ENCODE measurements at places on chromosomes 1 and 21.

DNA sequence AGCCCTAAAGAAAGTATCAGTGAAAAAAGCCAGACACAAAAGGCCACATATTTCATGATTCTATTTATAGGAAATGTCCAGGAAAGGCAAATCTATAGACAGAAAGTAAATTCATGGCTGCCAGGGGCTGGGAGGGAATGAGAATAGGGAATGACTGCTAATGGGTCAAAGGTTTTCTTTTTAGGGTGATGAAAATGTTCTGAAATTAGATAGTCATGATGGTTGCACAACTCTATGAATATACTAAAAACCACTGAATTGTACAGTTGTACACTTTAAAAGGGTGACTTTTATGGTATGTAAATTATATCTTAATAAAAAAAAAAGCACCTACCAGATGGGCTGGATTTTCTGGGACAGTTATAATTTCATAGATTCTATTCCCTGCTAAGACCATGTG is 114.8 kb downstream of the CNIH3 start:
- DNase-seq, result no peak

DNA sequence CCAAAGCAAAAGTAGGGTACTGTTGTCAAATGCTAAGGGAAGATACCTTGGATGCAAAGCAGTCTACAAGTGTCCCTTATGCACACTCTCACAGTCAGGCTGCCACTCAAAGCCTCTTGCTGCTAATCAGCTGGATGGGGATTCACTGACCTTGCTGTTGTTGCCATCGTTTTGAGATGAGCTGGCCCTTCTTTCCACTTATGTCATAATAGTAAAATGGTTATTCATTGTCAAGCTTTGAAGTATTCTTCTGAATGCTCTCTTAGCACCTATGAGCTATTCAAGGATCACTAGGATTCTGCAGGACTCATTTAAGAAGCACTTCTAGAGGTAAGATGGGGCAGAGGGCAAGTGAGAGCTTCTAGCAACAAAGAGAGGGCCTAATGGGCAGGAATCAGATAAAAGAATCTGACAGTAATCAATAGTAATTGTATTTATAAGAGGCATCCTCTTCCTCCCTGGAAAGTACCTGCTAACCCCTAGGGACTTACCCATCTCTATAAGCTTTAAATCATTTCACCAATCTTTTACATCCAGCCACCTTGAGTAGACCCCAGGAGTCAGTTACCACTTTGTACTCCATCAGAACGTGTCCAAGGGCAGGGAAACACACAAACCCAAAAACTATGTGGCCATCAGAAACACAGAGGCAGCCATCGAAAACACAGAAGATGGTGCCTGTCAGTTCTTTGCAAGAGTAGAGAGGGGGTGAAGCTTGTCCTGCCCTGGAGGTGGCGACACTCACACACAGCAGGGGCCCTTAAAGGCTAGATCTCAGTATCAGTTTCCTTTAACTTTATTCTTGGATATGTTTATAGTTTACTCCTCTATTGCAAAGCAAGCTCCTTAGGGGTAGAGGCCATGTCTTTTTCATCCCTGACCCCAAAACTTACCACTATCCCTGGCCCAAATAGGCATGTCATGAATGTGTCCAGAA is 103.7 kb upstream of the NFIA start:
- peak; percentile 34 for DNase-seq

DNA sequence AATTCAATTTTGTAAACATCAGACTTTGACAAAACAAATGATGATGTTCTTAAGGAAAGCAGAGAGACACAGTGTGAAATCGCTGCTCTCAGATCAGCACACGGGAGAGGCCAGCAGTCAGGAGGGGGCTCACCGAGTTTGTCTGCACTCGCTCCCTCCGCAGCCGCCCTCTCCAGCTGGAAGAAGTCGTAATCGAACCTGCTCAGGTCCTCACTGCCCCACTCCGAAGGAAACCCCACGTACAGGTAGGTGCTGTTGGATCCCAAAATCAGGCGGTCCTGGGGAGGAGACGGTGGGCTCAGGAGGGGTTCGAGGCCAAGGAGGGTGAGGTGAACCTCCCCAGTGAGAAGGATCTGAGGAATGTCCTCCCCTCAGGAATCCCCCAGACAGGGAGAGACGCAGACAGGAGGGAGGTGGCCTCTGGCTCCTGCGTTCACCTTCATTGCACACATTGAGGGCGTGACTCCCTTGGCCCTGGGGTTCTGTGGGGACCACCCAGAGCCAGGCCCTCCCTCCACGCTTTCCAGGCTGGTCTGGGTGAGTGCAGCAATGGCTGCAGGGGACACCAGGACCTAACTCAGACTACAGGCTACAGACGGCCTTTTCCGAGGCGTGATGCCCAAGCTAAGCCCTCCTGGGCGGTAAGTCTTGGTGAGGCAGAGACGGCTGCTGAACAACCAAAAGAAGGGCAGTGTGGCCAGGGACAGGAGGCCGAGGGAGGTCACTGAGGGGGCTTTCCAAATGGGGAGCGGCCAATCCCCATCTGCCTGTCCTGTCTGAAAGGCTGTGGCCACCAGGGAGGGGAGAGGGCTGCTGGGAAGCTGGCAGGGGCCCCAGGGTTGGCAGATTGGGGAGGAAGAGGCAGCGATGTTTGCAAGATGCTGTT is 65.5 kb downstream of the SCCPDH start:
- no peak for DNase-seq

DNA sequence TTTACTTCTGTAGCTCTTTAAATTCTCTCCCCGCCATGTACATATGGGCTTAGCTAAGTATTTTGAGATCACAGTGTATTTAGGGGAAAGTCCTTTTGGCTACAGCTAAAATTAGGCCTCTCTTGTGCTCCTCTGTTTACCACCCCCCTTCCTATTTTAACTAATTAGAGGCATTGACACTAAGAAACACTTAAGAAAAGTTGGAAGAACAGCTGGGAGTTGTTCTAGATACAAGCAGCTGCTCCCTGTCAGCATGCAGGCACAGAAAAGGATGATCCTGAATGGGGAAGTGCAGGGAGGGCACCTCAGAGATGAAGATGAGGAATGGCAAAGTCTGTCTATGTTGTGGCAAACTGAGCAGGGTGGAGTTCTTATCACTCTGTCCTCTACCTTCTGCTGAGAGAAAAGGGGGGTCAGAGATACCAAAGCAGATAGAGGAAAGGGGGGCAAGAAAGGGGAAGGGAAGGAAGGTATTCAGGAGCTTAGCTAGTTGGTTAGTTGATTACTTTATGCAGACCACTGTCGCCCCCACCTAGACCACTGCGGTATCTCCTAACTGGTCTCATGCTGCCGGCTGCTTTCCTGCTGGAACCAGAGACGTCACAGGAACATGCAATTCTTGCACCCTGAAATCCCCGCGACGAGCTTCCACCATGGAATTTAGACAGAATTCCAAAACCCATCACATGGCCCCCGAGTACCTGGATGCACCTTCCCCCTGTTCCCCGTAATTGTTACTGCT is 82.4 kb upstream of the HOOK1 start:
- no peak for DNase-seq

- no peak for DNase-seq
Observed at GRCh38 chr1:200029822-200030152, 2.3 kb downstream of the NR5A2 start.

DNA sequence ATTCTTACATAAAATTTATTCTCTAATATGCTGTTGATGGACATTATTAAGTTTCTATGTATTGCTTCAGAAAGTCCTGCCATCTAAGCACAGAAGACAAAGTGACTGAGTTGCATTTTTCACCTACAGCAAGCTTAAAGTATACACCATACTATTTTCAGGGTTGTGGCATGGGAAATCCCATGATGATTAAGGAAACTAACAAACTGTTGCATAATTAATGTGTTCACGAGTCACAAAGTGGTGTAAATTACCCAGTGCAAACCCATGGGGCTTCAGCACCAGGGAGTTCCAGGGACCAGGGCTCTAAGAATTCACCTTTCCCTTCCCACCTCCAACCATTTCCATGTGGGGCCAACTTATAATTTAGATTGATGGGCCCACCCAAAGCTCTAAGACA is 81.9 kb upstream of the NR5A2 start:
- DNase-seq, result no peak

DNA sequence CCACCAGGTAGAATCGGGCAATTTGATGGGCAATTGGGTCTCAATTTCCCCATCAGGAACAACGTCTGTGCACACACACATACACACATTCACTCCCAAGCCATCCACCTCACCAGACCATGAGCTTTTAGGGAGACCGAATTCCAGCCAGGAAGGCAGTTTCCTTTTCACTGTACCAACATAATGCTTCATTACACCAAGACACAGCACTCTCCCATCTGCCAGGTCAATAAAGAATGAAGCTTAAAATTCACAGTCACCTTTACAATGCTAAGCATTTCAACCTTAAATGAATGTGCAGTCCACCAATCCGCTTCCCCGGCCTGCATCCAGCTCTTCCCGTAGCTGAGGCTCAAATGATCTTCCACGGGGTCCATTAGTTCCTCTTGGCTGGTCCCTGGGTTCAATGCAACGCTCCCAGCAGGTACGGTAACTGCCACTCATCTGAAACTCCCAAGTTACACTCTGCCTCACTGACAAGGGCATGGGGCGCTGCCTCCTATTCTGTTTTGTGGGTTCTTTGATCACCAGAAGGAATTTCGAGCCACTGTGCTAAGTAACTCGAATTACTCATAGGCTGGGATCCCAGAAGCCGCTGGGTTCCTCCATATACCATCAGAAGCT is 105.0 kb downstream of the SIM2 start:
- no peak for DNase-seq

GRCh38 chr1:244075247-244075722 is 24.2 kb downstream of the ZBTB18 start:
- no peak for DNase-seq

GRCh38 chr1:32365445-32365844 is 3.1 kb downstream of the TSSK3 start:
- no peak for DNase-seq

DNA sequence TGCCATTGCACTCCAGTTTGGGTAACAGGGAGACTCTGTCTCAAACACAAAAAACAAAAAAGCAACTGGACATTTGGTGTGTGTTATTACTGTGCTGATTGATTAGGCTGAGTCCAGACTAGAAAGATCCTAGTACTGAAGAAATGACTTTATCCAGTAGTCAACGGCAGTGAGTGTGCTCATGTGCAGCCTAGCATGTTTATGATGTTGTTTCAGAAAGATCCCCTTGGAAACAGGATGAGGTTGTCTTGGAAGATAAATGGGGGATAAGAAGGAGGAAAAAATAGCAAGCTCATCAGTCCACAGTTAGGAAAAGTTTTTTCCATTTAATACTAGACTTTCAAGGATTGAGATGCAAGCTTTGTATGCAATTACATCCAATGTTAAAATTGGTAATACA is 14.3 kb downstream of the RUSC1 start:
- DNase-seq, result no peak

- peak; percentile 63 for DNase-seq
Observed at GRCh38 chr1:198620951-198621824, 17.7 kb upstream of the PTPRC start.

GRCh38 chr1:189206617-189207016 is 1271.0 kb downstream of the BRINP3 start:
- no peak for DNase-seq

DNA sequence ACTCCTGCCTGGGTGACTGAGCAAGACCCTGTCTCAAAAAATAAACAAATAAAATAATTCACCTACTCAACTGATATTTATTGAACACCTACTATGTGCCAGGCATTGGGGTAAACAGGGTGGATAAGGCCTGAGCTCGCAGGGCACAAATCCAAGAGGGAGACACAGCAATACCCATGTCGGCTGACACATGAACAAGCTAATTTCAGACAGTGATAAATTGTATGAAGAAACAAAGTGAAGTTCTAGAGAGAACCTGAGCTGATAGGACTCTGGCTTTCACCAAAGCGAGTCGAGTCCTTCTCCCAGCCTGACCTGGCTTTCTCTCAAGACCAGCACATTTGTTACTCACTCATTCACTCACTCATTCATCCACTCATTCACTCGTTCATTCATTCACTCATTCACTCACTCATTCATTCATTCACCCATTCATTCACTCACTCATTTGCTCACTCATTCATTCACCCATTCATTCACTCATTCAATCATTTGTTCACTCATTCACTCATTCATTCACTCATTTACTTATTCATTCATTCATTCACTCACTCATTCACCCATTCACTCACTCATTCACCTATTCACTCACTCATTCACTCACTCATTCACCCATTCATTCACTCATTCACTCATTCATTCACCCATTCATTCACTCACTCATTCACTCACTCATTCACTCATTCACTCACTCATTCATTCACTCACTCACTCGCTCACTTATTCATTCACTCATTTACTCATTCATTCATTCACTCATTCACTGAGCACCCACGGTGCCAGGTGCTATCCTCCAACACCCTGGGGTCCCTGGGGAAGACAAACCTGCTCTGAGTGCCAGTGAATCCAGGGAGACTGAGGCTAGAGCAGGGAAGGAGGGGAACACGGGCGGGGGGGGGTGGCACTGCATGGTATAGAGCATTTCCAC is 37.4 kb upstream of the CASZ1 start:
- no peak for DNase-seq

DNA sequence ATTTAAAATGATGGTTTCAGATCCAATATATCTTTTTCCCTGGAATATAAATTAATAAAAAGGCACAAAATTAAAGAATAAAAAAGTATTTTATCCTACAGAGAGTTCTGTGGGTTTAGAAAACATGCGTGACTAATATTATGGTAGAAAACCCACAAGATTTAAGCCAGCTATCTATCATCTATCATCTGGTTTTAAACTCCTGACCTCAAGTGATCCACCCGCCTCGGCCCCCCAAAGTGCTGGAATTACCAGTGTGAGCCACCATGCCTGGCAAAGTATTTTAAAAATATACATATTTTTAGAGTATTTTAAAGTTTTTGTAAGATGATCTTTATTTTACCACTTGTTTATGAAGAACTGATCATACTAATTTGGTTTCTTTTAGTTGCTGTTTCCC is 79.5 kb downstream of the NRIP1 start:
- DNase-seq, result no peak

GRCh38 chr1:19529664-19530063 is 44.3 kb upstream of the CAPZB start:
- no peak for DNase-seq

- DNase-seq, result no peak
Observed at GRCh38 chr1:89457046-89457445, 67.6 kb upstream of the LRRC8B start.

GRCh38 chr1:244960904-244961303 is 96.6 kb upstream of the HNRNPU start:
- DNase-seq, result no peak

DNA sequence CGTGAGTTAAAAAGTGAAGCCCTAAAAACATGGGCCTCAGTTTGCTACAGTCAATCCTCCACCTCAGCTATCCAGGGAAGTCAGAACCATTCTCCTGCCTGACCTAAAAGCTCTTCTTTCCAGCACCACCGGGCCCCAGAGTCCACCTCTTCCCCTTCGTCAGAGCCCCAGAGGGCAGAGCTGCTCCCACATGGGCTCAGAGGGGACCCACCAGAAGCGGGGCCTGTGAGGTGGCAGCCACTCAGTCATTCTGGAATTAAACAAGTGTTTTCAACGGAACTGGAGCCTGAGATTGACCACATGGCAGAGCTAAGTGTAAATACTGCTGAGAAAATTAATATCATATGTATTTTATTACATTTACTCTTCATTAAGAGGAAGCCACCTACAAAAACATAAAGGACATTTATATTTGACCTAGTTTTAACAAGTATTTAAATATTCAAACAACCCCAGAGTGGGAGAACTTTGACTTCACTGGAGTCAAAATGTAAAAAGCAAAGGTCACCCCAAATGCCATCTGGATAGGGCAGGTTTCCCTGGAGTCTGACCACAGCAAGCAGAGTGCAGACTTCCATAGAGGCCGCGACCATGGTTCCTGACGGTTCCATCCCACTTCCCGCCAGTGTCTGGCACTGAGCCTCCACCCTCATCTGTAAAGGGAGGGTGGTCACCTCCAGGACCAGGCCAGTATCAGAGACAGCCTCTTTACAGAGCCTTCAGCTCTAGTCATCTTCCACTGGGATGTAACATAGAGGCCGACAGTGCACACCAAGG is 1.8 kb downstream of the SUMO3 start:
- no peak for DNase-seq

Measured in activated naive CD4-positive, alpha-beta T cell treated with Interleukin-2 at 50 U/mL for 16 hours (primary cell).